ENCODE measurements at places on chromosomes 16 and 17.

- DNase-seq, result no peak
These were observed 56.0 kb downstream of the CYB561 start for GRCh38 chr17:63390090-63390489.

DNA sequence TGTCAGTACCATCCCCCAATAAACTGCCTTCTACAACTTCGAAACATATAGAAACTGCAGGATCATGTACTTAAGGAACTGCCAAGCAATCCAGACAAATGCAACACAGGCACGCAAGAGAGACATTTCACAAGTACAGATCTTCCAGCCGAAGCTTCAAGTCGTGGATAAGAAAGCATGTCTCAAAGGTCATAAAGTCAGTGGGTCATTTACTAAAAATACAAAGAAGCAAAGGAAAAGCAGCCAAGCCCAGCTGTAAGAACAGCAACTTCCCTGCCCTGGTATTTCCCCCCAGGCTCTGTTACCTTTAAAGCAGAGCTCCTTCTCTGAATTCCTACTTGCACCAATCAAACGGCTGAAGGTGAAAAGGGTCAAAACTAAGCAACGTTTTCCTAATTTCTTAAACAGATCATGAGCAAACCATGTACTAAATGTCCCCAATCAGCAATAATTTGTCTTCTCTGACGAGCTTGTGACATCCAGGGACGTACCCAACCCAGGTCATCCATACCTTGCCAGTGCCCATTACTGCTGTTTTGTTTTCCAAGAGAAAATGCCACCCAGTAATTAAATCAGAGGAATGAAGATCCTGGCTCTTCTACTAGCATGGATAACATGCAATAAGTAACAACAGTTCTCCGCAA is 1.7 kb downstream of the AKTIP start:
- DNase-seq, result no peak

- DNase-seq, result no peak
These were observed 152.7 kb downstream of the SOX9 start for GRCh38 chr17:72273289-72274056.

GRCh38 chr16:814974-815373 is 14.4 kb upstream of the GNG13 start:
- DNase-seq, result no peak

- DNase-seq, result no peak
These were observed 6.7 kb upstream of the KSR1 start for GRCh38 chr17:27449541-27449940.

- DNase-seq, result no peak
These were observed 2.6 kb downstream of the ABCA9 start for GRCh38 chr17:69058165-69058564.

GRCh38 chr16:78638371-78638770 is 538.9 kb downstream of the WWOX start:
- DNase-seq, result no peak

DNA sequence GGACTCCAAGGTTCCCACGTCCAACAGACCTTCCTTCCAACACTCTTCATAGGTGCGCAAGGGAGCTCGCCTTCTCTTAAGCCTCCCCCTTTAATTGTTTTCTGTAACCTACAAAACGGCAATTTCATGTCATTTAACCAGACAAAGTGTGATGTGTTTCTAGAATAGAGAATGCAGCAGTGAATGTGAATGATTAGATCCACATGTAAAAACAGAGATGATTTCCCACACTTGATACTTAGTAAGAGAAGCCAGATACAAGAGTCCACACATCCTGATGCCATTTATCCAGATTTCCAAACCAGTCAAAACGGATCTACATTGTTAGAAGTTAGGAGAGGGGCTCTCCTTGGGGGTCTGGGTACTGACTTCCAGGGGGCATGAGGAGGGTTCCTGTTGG is 89.3 kb downstream of the IRF8 start:
- DNase-seq, result no peak

DNA sequence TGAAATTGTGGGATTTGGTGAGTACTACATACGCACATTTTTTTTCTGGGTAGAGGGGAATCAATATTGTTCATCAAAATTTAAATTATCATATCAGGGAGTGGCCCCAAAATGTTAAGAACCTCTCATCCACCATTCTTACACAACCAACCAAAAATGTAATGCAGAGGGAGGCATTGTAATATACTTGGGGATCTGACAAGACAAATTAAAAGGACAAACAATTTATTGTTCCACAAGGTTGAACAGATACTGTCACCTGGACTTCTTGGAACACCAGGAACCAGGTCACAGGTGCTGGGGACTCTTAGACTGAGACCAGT is 14.7 kb upstream of the HOXB9 start:
- no peak for DNase-seq

- no peak for DNase-seq
These were observed 16.7 kb downstream of the IL34 start for GRCh38 chr16:70662991-70663523.

GRCh38 chr16:68445458-68445857 is 2.9 kb downstream of the SMPD3 start:
- DNase-seq, result no peak

GRCh38 chr16:10668322-10669045 is 26.2 kb downstream of the TEKT5 start:
- DNase-seq, result no peak

GRCh38 chr16:85605912-85606841 is 6.9 kb upstream of the GSE1 start:
- DNase-seq, result no peak

GRCh38 chr16:48538746-48539484 is 71.1 kb downstream of the N4BP1 start:
- peak; percentile 85 for DNase-seq

DNA sequence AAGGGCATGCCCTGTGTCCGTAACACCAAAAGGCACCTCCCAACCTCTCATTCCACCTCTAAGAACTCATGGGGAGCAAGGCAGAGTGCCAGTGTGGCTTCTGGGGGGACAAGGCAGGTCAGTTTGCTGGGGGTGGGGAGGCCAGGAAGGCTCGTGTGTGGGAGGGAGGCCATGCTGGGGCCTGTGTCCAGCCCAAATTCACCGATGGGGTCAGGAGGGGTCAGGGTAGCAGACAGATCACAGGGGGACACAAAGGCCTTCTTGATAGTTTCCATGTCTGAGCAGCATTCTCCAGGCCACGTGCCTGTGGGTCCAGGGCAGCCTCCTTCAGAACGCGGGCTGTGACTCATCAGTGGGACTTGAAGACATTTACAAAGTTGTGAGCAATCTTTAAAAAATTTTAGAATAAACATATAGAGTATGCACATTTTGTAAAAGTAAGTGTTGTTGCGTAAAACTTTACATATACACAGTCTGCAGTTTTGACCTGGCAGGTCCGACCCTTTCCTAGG is 20.9 kb downstream of the SPACA3 start:
- DNase-seq, result no peak

GRCh38 chr16:57569306-57569946 is 27.0 kb downstream of the ADGRG5 start:
- no peak for DNase-seq

GRCh38 chr17:51739245-51739886 is 419.1 kb downstream of the CA10 start:
- DNase-seq, result no peak

DNA sequence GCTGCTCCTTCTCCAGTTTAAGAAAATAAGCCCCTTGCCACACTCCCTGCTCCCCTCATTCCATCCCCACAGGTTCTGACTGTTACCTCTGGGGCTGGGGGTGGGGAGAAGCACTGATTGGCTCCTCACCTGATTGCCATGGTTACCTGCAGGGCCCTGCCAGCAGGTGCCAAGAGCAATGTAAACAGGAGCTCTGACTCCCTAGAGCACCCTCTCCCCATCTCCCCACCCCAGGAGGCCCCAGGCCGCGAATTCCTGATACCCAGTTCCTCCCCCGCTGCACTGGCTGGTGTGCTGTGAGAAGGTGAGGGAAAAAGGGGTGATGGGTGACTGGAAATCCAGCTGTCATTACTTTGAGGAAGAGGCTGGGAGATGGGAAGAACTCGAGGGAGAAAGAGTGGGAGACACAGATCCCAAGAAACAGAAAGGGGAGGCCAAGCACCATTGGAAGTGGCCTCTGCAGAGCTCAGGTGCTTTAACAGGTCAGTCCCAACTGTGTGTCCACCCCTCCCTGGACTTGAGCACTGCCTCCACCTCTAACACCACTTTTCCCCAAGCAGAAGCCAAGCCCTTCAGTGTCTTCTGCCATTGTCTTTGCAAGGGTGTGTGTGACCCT is 4.5 kb downstream of the PCGF2 start:
- no peak for DNase-seq

- no peak for DNase-seq
These were observed 955 bp downstream of the ACLY start for GRCh38 chr17:41917679-41918313.

GRCh38 chr16:13307255-13307654 is 405.9 kb downstream of the SHISA9 start:
- DNase-seq, result no peak

GRCh38 chr17:44829523-44830358 is at the start of gene GJC1:
Gene GJC1 (minus strand): TSS chr17:44830287. CDS start chr17:44805817, 24,470 bp downstream.
- DNase-seq, result no peak

- no peak for DNase-seq
These were observed 41.1 kb downstream of the MEOX1 start for GRCh38 chr17:43620581-43620980.

GRCh38 chr17:4833941-4834680 is 971 bp downstream of the MINK1 start:
- no peak for DNase-seq

- no peak for DNase-seq
These were observed 970 bp downstream of the EPN2 start for GRCh38 chr17:19238167-19238505.

GRCh38 chr17:77375917-77376651 is 235.3 kb downstream of the SEC14L1 start:
- no peak for DNase-seq

DNA sequence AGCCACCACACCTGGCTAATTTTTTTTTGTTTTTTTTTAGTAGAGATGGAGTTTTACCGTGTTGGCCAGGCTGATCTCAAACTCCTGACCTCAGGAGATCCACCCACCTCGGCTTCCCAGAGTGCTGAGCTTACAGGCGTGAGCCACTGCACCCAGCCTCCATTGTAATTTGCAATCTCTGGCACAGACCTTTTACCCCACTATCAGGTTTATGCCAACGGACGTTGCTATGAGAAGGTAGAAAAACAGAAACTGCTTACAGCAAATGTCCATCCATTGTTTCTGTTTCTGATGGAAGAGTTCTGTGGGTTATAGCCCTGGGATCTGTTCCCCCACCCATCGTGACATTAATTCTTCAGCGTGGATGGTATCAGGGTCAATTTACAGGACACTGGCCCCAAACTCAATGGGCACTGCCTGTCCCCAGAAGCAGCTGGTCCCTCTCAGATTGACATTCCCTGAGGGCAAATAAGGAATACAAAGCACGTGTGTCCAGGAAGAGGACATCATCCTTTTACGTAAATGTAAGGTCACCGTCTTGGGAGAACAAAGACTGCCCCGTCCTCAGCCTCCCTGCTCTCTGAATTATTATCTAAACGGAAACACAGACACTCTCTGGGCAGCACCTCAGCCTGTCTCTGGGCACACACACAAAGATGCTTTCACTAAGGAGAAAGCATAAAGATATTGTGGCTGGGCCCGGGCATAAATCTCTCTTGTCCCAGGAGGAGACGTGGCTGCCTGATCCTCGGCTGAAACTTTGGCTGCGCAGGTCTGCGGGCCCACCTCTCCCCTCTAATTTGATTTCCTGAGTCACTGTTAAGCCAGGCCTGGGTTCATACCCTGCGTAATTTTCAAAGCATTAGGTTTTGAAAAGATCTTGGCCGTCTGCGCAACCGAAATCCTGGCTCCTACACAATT is 5.2 kb downstream of the KCNG4 start:
- no peak for DNase-seq

DNA sequence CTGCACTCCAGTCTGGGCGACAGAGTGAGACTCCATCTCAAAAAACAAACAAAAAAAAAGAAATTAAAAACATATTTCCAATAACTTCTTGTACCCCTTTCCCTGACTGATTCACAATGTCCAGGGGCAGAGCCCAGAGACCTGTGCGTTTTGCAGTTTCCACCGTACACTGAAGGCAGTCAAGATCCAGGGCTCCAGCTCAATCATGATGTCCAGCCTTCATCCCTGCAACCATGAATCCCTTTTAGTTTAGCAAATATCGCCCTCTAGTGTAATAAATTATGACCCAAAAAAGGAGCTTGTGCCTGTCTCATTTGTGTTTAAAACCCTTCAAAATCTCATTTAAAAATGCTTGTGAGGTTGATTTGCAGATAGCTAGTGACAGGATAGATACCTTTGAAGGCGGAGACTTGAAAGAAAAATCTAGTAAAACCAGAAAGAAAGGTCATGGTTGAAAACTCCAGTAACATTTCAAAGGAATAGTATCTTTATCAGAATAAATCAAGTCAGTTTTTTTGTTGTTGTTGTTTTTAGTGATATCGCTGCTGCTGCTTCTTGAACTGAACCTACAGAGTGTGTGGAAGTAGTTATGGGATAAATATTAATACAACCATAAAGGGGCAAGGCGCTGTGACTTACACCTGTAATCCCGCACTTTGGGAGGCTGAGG is 3.7 kb upstream of the ERN1 start:
- peak; percentile 85 for DNase-seq

DNA sequence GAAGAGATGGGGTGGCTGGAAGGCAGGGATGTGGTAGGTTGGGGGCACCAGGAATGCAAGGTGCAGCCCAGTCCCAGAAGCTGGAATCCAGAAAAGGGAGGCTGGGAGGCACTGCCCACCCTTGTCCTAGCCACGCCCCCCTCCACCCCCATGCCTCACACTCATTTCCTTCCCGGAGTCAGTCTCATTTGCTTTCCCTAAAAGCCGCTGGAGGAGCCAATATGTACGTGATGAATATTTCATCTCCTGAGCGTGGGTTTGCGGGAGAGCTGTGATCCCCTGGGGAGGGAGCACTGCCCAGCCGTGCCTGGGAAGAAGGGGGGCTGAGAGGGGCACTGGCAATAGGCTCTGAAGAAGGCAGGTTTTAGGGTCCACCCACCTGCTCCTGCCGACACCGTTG is 124.5 kb upstream of the LHX1 start:
- no peak for DNase-seq

GRCh38 chr16:979147-979546 is 2.4 kb upstream of the SOX8 start:
- DNase-seq, result no peak

DNA sequence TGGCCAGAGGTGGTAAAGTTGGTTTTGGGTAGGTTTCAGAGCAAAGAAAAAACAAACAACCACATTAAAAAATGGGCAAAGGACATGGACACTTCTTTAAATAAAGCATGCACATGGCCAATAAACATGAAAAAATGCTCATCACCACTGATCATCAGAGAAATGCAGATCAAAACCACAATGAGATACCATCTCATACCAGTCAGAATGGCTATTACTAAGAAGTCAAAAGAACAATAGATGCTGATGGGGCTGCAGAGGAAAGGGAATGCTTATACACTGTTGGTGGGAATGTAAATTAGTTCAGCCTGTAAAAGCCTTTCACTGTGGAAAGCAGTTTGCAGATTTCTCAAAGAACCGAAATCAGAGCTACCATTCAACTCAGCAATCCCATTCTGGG is 598.4 kb upstream of the SOX9 start:
- DNase-seq, result no peak
